ENCODE measurements at places on chromosomes 1 and 21. TPM values are rescaled to one million over a fixed set of nuclear protein-coding genes. Genes with fewer than 3 reads are reported as not detected.

The NIBAN1 gene
- 18.5 TPM for total RNA-seq

The SDHB gene
- 56.2 TPM for total RNA-seq

The SPATA46 gene
- total RNA-seq: not detected

The PPIAL4G gene
- 0.14 TPM for total RNA-seq

The IFI44L gene
- total RNA-seq: 23.9 TPM

The KCNT2 gene
- not detected for total RNA-seq

The PROK1 gene
- total RNA-seq: not detected

The GABPB2 gene
- 25.5 TPM for total RNA-seq

The SDC3 gene
- total RNA-seq: 0.14 TPM

The SERPINC1 gene
- total RNA-seq: not detected

The LRIG2 gene
- total RNA-seq: 12.9 TPM

The ZSCAN20 gene
- 0.27 TPM for total RNA-seq

The KLHDC7A gene
- total RNA-seq: not detected

The SLC44A5 gene
- not detected for total RNA-seq

The LINGO4 gene
- total RNA-seq: 0.16 TPM

The SELE gene
- not detected for total RNA-seq

The VASH2 gene
- 0.17 TPM for total RNA-seq

The JAM2 gene
- total RNA-seq: not detected

The MAEL gene
- not detected for total RNA-seq

The TRMT13 gene
- total RNA-seq: 6.9 TPM

The OVAAL gene
- not detected for total RNA-seq

The KIAA1614 gene
- 0.20 TPM for total RNA-seq

The FCGR1A gene
- total RNA-seq: 0.17 TPM

The KIAA0319L gene
- total RNA-seq: 50.9 TPM

The OR2T33 gene
- 0.25 TPM for total RNA-seq

The CD247 gene
- 355 TPM for total RNA-seq

The TCHH gene
- not detected for total RNA-seq
